ENCODE measurements at places on chromosomes 3 and 15.

DNA sequence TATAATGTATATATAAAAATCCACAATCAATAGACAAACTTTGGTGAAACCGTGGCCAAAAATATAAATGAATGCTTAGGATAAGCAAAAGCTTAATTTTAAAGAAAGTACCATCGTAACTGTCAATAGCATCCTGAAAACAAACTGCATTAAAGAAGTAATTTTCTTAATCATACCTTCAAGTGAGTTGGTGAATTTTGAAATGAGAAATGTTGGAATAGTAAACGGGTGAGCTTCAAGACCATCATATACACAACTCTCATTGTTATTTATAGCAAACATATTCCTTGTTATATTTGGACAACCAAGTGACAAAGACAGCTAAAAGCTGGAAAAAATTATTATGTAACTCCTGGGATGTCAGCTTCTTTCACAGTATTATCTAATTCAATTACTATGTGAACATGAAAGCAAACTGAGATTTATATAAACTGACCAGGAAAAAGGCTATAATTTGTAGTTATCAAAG lies 3.7 kb downstream of the DAZL start:
- DNase-seq, result no peak

DNA sequence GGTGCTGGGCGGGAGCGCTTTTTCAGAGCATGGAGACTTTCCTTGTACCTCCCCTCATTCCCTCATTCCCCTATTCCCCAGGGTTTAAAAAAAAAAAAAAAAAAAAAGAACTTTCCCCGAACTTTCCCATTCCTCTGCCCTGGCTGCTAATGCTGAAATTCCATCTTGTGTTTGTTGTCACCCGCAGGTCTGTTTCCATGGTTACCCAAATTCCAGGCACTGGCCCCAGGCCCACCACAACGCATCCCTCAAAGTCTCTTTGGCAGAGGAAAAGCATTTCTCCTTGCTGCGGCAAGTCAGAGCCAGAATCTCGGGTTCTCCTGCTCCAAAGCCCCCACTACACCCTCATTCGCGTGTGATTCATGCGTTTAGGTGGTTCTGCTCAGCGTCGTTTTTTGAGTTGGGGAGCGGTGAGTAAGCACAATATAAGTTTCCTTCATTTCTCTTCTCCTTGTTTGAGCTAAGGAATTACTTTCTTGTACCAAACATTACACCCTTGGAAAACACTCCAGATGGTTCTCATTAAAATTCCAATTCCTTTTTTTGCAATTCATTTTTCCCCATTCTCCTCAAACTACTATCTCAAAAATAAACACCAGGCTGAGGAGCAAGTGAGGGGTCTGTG lies 21.6 kb downstream of the ANAPC13 start:
- DNase-seq, result no peak

DNA sequence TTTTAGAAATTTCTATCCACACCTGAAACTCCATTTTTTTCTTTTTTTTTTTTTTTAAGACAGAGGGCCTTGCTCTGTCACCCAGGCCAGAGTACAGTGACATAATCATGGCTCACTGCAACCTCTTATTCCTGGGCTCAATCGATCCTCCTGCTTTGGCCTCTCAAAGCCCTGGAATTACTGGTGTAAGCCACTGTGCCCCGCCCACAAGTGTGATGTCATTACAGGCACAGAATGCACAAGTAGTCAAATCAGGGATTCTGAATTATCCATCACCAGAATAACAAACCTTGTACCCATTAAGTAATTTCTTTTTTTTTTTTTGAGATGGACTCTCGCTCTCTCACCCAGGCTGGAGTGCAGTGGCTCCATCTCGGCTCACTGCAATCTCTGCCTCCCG lies 1.9 kb downstream of the UQCRC1 start:
- DNase-seq, result no peak

DNA sequence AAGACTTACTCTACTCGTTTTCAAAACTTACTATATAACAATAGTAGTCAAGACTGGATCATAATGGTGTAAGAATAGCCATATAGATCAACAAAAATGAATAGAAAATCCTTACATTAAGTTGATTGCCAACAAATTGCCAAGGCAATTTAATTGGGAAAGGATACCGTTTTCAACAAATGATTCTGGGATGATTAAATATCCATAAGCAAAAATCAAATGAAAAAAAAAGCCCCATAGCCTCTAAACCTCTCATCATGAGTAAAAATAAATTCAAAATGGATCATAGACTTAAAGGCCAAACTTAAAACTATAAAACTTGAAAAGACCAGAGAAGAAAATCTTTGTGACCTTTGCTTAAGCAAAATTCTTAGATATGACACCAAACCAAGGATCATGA lies 5.3 kb upstream of the SNRK start:
- no peak for DNase-seq

- peak; percentile 80 for DNase-seq
These were observed at the start of gene CHRNA5 for GRCh38 chr15:78565097-78565950. CHRNA5 (plus strand) TSS chr15:78565520; CDS start chr15:78565720, 200 bp downstream.

DNA sequence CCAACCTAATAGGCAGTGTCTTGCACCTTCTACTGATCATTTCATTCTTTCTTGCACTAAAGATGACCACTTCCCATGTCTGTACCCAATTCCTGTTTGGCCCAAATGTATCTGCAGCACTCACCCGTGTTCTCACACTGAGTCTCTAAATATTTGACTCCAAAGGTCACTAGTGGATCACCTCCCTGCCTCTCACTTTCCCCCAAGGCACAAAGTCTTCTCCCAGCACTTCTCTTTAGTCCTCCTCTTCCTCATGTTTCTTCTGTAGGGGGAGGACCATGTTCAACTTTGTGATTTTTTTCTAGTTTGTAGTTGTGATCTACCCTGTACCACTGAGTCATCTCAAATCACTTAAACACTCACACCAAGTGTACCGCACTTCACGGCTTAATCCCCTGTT lies 13.9 kb downstream of the NR1I2 start:
- no peak for DNase-seq

DNA sequence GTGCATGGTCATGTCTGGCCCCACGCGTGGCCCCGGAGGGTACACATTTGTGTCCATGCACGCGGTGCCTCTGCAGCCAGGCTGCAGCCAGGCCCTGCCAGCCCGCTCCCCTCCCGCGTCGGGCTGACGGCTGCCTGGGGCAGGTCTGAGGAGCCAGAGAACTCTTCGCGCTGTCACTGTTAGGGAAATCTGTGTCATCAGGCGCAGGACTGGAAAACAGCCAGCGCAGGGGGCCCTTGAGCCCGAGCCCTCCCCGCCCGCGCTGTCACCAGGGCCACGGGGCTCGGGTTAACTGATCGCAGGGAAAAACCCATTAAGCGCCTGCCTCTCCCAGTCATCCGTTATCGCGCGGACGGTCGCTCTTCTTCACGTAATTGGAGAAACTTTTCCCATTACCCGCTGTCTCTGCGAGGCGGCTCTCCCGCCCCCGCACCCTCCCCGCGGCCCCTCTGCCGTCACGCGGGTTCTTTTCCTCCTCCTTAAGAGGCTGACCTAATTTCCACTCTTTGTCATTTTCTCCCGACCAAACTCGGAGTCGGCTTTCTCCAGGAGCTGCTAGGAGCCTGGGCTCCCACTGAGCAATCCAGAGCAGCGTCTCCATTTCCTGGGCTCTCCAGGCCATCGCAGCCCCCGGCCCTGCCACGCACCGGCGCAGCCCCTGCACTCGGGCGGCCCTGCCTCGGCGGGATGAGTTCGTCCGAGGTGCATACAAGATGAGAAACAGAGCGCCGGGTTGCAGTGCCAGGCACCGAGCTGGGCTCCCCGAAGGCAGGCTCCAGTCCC lies 57.5 kb upstream of the PRR23E start:
- no peak for DNase-seq

DNA sequence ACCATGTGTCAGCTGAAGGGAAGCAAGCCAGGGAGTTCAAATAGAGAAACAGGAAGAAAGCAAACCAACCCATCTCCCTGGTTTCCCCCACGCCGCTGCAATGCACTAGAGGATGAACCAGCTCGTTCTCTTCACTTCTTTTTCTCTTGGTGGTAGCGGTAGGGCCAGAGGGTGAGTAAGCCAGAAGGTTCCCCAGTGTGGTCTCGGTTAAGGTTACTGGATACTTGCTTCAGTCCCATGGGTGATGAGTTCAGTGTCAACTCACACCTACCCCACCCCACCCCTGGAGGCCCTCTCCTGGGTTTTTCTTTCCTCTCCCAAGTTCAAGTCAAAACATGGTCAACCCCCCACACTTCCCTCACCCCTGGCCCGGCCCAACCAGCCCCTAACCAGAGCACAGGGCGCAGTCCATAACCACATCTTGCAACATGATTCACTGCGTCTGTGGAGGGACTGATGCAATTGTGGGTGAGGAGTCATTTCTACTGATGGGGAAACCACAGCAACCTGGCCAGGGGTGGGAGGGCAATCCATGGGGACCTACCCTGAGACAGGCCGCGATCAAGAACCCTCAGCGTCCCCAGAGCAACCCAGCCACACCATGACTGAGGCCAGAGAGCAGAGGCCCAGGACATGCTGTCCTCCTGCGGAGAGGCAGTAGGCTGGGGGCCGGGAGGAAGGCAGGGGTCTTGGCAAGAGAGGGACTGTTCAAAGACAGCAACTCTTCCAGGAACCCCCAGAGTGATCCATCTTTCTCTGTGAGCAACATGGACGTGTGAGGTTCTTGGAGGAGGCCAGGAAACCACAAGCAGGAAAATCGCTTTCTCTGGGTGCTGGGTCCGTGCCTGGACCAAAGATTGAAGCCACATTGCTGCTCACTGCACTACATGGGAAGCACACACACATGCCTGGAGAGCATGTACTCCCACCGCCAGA lies 276.6 kb downstream of the UACA start:
- DNase-seq, result peak; percentile 80

GRCh38 chr15:39438799-39439592 lies 141.9 kb upstream of the THBS1 start:
- DNase-seq, result no peak

DNA sequence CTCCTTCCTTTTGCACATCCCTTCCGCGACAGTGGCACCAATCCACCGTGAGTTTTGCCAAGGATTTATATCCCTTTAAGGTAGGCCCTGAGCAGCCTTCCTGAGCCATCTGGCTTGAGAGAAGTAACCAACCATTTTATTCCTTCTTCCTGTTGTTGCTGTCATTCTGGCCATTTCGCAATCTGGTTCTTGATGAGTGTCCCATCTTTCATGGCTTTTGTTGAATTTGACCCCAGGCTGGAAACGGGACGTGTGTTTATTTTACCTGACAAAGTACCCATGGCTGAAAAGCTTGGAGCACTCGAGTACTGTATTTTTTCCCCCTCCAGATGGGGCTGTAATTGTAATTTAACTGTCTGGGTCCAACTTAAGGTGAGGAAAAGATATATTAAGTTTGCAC lies 173.4 kb downstream of the WNT5A start:
- no peak for DNase-seq

- DNase-seq, result no peak
These were observed 10.9 kb upstream of the CD200 start for GRCh38 chr3:112321867-112322652.

GRCh38 chr3:2614578-2614977 lies 495.6 kb downstream of the IL5RA start:
- DNase-seq, result no peak

DNA sequence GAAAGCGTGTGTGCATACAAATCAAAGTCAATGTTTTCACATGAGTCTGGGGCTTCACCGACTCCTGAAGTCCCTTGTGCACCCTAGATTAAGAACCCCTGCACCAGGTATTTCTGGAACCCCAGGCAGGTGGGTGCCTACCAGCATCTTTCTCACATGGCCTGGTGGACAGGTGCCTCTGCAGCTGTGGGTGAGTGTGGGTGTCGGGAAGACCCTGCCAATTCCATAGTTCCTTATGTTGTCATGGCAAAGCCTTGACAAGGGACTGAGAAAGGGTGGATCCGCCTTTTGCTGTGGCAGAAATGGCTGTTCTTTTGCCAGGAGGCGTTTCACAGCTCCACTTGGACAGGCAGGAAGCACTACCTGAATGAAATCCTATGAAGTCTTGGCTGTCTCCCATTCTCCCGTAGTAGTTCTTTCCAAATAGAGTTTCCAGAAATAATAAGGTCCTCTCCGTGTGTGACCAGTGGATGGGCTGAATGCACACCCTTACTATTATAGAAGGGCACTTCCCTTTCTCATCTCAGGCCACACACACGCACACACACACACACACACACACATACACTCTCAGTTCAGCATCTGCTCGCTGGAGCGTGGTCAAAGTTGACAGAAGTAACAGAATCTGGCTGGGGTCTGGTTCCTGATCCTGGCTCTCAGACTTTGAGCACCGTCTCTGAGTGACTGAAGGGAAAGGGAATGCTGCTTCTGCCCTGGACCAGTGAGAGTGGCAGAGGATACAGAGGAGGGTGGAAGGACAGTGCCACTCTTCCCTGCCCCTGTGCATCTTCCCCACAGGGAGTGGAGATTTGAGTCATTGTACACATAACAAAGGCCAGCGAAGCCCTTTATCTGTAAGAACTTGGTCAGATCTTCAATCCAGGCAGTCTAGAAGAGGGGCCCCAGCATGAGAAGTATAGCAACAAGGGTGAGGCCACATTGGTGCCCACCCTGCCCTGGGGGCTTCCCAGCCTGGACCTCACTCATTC lies 38.7 kb downstream of the PDIA5 start:
- no peak for DNase-seq

GRCh38 chr3:115960799-115961198 lies 337.5 kb downstream of the GAP43 start:
- DNase-seq, result no peak

GRCh38 chr15:85340852-85341251 lies 39.6 kb upstream of the AKAP13 start:
- DNase-seq, result no peak

DNA sequence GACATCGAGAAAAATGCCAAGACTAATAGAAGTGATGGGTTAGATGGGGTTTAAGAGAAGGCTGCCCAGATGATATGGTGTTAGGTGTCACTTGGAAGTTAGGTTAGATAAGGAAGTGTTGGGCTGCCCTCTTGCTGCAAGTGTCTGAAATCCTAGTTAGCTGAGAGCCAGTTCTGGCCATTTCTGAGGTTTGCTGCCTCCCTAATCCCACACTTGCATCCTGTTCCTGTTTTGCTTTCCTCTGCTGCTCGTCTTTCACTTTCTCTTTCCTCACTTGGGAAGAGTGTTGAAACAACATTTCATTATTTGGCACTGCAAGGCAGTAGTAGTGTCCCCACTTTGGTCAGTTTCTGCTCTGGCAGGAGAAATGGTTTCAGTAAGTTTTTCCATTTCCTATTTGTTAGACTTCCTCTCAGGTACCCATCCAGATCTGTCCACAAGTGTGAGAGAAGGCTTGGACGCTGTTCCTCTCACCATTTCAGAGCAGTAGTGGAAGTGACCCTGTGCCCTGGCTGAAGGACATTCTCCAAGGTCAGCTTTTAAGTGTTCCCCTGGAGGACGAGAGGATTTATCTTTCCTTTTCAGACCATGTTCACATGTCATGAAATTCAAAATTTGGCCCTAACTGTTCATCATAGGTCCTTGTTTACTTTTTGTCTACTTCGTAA lies 93.3 kb downstream of the ADAMTSL3 start:
- DNase-seq, result no peak

GRCh38 chr15:94236608-94237007 lies 5.2 kb downstream of the MCTP2 start:
- no peak for DNase-seq

- DNase-seq, result no peak
These were observed 234.3 kb downstream of the GAP43 start for GRCh38 chr3:115857518-115858136.

DNA sequence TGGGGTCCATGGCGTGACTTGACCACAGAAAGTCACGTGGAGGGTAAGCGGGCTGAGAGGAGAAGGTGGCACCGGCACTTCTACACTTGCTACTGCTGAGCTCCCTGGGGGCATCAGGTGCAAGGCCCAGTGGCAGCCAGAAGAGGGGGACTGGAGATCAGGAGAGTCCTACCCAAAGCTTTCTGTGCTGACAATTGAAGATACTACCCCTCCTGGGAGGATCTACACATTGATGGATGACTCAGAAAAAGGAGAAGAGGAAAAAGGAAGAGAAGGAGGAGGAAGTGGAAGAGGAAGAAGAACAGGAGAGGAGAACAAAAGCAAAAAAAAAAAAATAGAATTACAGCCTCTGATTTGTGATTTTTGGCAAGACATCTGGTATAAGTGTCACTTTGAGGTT lies 41.2 kb downstream of the MYO5C start:
- no peak for DNase-seq

Measured in CD4-positive, alpha-beta T cell treated with Interleukin-1 beta for 1 hour (primary cell).